ENCODE measurements at places on chromosomes 12 and 14. TPM values are rescaled to one million over a fixed set of nuclear protein-coding genes. Genes with fewer than 3 reads are reported as not detected.

Gene NINJ2
- 0.93 TPM for polyA plus RNA-seq

Gene DENND5B
- polyA plus RNA-seq = 6.5 TPM

Gene KLRD1
- polyA plus RNA-seq = 1.0 TPM

Gene FGF23
- polyA plus RNA-seq = not detected

Gene MED13L
- polyA plus RNA-seq = 89.6 TPM

Gene MFAP5
- polyA plus RNA-seq = 0.84 TPM

Gene MGAT2
- polyA plus RNA-seq = 8.6 TPM

Gene NKX2-1
- polyA plus RNA-seq = 116 TPM

Gene ZNF140
- 39.5 TPM for polyA plus RNA-seq

Gene ACVR1B
- polyA plus RNA-seq = 16.3 TPM

Gene OTUB2
- 3.5 TPM for polyA plus RNA-seq

Gene KRT3
- polyA plus RNA-seq = not detected

Gene DLK1
- 0.41 TPM for polyA plus RNA-seq

Gene IFT43
- 38.0 TPM for polyA plus RNA-seq

Gene SLC22A17
- polyA plus RNA-seq = 33.6 TPM

Gene TMEM63C
- 0.37 TPM for polyA plus RNA-seq

Gene LTBR
- polyA plus RNA-seq = 59.0 TPM

Gene INSM2
- polyA plus RNA-seq = not detected

Gene FRMD6
- polyA plus RNA-seq = 26.1 TPM

Gene ATXN7L3B
- 52.3 TPM for polyA plus RNA-seq

Gene KRT79
- not detected for polyA plus RNA-seq

Gene RNASE4
- polyA plus RNA-seq = 6.6 TPM

Gene SIX4
- 5.1 TPM for polyA plus RNA-seq

Gene PRPH
- 3.0 TPM for polyA plus RNA-seq

Gene YLPM1
- polyA plus RNA-seq = 94.4 TPM

Gene CLEC1A
- polyA plus RNA-seq = 20.7 TPM

Gene REP15
- polyA plus RNA-seq = 3.3 TPM

Gene CD69
- polyA plus RNA-seq = 6.0 TPM

Gene SUOX
- 42.8 TPM for polyA plus RNA-seq

Gene GPD1
- polyA plus RNA-seq = 1.6 TPM

Gene AKAP3
- 2.5 TPM for polyA plus RNA-seq

Gene LMNTD1
- 0.14 TPM for polyA plus RNA-seq

Gene VCPKMT
- polyA plus RNA-seq = 18.0 TPM

Gene ASCL1
- 2.6 TPM for polyA plus RNA-seq

Gene SLC17A8
- polyA plus RNA-seq = 3.3 TPM

All from right lung (tissue), 10 donors.